ENCODE measurements at places on chromosomes 11 and 22. TPM values are rescaled to one million over a fixed set of nuclear protein-coding genes. Genes with fewer than 3 reads are reported as not detected.

DNA sequence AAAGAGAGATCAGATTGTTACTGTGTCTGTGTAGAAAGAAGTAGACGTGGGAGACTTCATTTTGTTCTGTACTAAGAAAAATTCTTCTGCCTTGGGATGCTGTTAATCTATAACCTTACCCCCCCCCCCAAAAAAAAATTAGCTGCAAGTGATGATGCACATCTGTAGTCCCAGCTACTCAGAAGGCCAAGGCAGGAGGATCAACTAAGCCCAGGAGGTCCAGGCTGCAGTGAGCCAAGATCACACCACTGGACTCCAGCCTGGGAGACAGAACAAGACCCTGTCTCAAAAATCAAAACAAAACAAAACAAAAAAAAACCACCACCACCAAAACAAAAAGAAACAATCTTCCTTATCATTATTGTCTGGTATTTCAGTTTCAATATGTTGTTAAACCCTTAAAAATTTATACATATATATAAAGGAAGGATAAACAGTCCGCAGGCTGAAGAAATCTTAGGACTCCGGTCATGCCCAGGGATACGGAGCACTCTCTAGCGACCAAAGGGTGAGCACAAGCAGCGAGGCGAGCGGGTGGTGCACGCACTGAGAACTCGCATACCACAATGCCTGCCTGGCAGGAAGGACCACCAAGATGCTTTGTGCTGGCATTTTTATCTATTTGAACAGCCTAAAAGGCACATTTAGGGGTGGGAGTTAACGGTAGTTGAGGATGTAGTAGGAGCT lies 6.4 kb downstream of the POLDIP3 start:
- peak; percentile 52 for DNase-seq

DNA sequence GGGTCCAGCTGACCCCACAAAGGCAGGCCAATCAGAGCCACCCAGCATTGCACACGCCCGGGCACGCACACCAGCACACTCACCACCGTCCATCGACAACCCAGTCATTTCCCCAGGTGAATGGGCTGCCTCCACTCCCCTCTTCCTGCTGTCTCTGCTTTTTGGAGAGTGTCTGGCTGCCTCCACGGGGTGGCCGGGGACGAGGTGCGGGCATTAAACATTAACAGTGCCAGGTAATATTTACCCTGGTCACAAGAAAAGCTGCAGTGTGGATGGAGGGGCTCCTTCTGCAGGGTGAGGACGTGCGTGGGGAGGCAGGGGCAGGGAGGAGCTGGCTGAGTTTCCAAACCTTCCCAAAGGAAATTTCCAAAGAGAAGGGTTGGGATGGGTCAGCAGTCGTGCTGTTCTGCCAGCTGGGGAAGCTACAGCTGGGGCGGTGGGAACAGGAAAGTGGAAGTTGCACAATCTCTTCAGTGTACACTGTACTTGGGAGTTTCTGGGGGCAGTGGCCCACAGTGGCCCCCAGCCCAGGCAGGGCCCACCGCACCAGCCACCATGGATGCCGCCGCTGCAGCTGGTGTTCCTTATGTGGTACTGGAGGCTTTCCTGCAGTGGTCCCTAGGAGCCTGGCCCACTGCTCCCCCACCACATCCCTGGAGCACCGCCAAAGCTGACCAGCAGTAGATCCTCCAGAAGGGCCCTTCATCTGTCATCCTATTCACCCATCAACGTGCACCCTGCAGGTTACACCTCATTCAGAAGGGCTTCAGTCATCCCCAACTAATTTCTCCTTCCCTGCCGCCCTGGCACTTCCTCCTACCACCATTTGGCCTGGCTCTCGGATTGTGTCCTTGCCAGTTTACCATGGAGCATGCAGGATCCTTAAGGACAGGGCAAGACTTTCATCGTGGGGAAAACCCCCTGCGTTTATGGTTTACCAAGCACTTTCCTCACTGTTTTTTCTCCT lies at the start of gene FXYD2:
Gene FXYD2, minus strand, starts transcription at position 174 of the 967 bp plus-strand sequence. Its CDS starts 66 bp downstream, at position 108.
- peak; percentile 82 for DNase-seq

SERGEF gene
- 38.5 TPM for total RNA-seq

WBP2NL gene
- 1.8 TPM for total RNA-seq

LRFN4 gene
- total RNA-seq: 14.5 TPM
